ENCODE measurements at places on chromosomes 3 and 15.

DNA sequence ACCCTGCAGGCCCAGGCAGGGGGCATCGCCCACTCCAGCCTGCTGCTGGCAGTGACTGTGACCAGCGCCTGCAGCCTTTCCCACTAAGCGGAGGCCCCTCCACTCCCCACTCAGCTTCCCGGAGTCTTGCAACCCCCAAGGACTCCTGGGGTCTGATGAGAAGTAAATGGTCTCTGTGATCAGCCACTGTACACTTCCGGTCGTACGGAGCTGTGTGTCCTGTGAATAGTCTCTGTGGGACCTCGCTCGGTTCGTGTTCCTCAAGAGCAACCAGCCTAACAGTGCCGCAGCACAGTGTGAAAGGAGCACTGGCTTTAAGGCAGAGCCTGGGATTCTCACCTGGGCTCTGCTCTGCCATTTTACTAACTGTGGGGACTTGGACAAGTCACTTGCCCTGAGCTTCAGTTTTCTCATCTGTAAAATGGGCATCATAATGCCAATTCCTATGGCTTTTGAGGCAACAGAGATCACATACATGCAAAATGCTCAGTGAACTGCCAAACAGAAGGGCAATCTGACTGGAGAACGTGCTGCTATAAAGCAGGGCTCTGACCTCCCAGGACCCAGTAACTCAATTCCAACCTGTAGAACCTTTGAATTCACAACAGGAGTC lies 26.7 kb downstream of the TMEM43 start:
- DNase-seq: no peak

- DNase-seq: no peak
Measured at GRCh38 chr3:194939949-194940770, 254.5 kb downstream of the FAM43A start.

GRCh38 chr15:98737159-98737558 lies 88.8 kb downstream of the IGF1R start:
- no peak for DNase-seq

GRCh38 chr15:36653851-36654250 lies 74.4 kb downstream of the CDIN1 start:
- DNase-seq: no peak

GRCh38 chr15:23954931-23955330 lies 267.8 kb upstream of the NDN start:
- no peak for DNase-seq
